ENCODE measurements at places on chromosomes 11 and 22. TPM values are rescaled to one million over a fixed set of nuclear protein-coding genes. Genes with fewer than 3 reads are reported as not detected.

NRXN2 gene
- total RNA-seq: 11.5 TPM

SYT8 gene
- total RNA-seq: not detected

CYB5R2 gene
- total RNA-seq: 6.8 TPM

BARX2 gene
- total RNA-seq: 0.18 TPM

DRD2 gene
- total RNA-seq: 1.3 TPM

OVOL1 gene
- not detected for total RNA-seq

GRCh38 chr22:41028841-41029240, 63.6 kb upstream of the EP300 start:
- no peaks in the 10 kb centered on the region for H3K4me1 ChIP-seq
- no peaks in the 10 kb centered on the region for H3K36me3 ChIP-seq
- H3K27ac ChIP-seq: no peak overlapping the region
- H3K4me3 ChIP-seq: no peak overlapping the region
- no peak for DNase-seq

- H3K4me1 ChIP-seq: peaks cover 2% of the 10 kb centered on the region
- no peak overlapping the region for H3K4me3 ChIP-seq
- peaks cover 46% of the 10 kb centered on the region for H3K36me3 ChIP-seq
- DNase-seq: no peak
These were observed 107.9 kb upstream of the BID start for GRCh38 chr22:17882162-17882561.

- peak within 1 kb of the TSS; percentile 94 for H3K27ac ChIP-seq
- H3K27me3 ChIP-seq: peaks cover 2% of the 10 kb centered on the region
- peaks cover 39% of the 10 kb centered on the region for H3K4me1 ChIP-seq
- peak; percentile 55 for DNase-seq
These were observed at the start of gene C1QTNF6 for GRCh38 chr22:37187891-37188761. Gene C1QTNF6, minus strand, starts transcription at chr22:37188247. Its CDS starts 34 bp downstream, at chr22:37188213.

DNA sequence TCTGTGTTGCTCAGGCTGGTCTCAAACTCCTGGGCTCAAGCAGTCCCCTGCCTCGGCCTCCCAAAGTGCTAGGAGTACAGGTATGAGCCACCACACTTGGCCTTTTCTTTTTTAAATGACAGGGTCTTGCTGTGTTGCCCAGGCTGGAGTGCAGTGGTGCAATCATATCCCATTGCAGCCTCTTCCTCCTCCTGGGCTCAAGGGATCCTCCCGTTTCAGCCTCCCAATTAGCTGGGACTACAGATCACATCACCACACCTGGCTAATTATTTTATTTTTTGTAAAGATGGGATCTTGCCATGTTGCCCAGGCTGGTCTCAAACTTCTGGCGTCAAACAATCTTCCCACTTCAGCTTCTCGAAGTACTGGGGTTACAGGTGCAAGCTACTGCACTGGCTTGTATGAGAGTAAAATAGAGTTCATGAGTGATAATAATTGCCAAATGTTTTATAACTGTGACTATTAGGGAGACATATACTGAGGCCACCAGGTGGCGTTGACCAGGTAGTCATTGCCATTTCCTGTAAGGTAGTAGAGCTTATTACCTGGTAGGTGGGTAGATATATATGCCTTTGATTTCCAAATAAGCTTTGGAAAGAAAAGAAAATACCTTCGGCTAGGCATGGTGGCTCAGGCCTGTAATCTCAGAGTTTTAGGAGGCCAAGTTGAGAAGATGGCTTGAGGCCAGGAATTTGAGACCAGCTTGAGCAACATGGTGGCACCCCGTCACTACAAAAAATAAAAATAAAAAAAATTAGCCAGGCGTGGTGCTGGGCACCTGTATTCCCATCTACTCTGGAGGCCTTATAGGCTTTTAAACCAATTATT, 5.4 kb downstream of the FDX1 start:
- peaks cover 16% of the 10 kb centered on the region for H3K36me3 ChIP-seq
- H3K4me3 ChIP-seq: no peak overlapping the region
- H3K4me1 ChIP-seq: peaks cover 16% of the 10 kb centered on the region
- peaks cover 9% of the 10 kb centered on the region for H3K27me3 ChIP-seq
- no peak overlapping the region for H3K27ac ChIP-seq

DNA sequence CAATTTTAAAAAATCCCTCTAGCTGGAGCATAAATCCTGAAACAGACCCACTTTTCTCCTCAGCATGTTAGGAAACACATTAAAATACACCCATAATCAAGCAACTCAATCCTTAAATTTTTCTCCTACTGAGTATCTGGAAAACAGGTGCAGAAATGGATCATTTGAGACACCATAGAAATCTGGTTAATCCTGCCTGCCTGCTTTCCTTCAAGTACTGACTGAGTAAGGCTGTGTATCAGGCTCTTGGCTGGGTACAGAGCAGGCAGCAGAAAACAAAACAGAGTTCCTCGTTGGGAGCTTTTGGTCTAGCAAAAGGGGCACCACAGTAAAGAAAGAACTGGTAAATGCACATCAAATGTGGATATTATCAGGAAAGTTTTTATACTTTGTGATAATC, 1.9 kb downstream of the KCNQ1OT1 start:
- no peak overlapping the region for H3K4me3 ChIP-seq
- H3K36me3 ChIP-seq: peaks cover 15% of the 10 kb centered on the region
- H3K27me3 ChIP-seq: peaks cover 17% of the 10 kb centered on the region

- no peaks in the 10 kb centered on the region for H3K4me1 ChIP-seq
- H3K4me3 ChIP-seq: no peak overlapping the region
- H3K27me3 ChIP-seq: no peaks in the 10 kb centered on the region
- DNase-seq: no peak
These were observed 30.9 kb downstream of the C11orf91 start for GRCh38 chr11:33669598-33670249.

DNA sequence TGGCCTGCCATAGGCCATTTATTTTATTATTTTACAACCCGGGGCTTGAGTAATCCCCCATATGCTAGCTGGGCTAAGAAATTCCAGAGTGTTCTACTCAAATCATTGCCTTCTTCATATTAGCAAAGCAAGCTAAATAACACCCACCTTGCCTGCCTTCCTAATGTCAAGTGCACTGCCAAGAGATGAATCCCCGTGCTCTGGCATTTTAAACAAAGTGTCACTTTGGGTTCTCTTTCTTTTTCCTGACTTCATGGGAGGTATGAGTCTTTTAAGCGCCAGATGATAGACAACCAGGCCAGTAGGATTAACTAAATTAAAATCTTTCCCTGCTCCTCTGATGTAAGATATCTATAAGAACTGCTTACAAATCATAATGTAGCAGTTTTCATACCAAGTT, 4.5 kb downstream of the MPPED2 start:
- peaks cover 35% of the 10 kb centered on the region for H3K4me1 ChIP-seq
- H3K27me3 ChIP-seq: peaks cover 4% of the 10 kb centered on the region
- no peak for DNase-seq
- no peak overlapping the region for H3K4me3 ChIP-seq
- peaks cover 26% of the 10 kb centered on the region for H3K36me3 ChIP-seq

DNA sequence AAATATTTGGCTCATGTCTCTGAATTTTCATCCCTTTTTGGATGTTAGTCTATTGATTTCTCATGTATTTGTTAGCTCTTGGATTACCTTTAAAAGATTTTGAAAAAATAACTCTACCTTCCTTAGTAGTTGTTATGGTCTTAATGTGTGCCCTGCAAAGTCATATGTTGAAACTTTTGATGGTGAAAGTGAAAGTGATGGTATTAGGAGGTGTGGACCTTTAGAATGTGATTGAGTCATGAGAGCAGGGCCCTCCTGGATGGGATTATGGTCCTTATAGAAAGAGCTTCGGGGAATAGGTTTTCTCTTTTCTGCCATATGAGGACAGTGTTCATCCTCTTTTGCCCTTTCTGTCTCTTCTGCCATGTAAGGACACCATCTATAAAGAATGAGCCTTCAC, 33.6 kb upstream of the MPPED2 start:
- H3K27ac ChIP-seq: no peak overlapping the region
- DNase-seq: no peak
- H3K36me3 ChIP-seq: no peaks in the 10 kb centered on the region
- no peak overlapping the region for H3K4me3 ChIP-seq
- H3K27me3 ChIP-seq: peaks cover 2% of the 10 kb centered on the region
- no peaks in the 10 kb centered on the region for H3K4me1 ChIP-seq

DNA sequence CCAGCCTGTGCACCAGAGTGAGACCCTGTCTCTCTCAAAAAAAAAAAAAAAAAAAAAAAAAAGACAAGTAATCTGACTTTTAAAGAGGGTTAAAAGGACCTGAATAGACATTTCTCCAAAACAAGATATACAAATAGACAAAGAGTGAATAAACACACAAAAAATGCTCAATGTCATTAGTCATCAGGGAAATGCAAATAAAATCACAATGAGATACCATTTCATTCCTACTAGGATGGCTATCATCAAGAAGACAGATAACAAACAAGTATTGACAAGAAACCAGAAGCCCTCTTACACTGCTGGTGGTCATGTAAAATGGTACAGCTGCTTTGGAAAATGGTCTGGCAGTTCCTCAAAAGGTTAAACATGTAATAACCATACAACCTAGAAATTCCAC, 4.1 kb downstream of the RIC3 start:
- no peak for DNase-seq
- peaks cover 12% of the 10 kb centered on the region for H3K4me1 ChIP-seq
- H3K27ac ChIP-seq: no peak overlapping the region
- H3K27me3 ChIP-seq: peaks cover 7% of the 10 kb centered on the region
- H3K36me3 ChIP-seq: no peaks in the 10 kb centered on the region

GRCh38 chr11:46421257-46421880, 29.8 kb upstream of the CHRM4 start:
- no peak for DNase-seq
- peaks cover 5% of the 10 kb centered on the region for H3K36me3 ChIP-seq
- H3K27ac ChIP-seq: no peak overlapping the region
- peaks cover 2% of the 10 kb centered on the region for H3K27me3 ChIP-seq

DNA sequence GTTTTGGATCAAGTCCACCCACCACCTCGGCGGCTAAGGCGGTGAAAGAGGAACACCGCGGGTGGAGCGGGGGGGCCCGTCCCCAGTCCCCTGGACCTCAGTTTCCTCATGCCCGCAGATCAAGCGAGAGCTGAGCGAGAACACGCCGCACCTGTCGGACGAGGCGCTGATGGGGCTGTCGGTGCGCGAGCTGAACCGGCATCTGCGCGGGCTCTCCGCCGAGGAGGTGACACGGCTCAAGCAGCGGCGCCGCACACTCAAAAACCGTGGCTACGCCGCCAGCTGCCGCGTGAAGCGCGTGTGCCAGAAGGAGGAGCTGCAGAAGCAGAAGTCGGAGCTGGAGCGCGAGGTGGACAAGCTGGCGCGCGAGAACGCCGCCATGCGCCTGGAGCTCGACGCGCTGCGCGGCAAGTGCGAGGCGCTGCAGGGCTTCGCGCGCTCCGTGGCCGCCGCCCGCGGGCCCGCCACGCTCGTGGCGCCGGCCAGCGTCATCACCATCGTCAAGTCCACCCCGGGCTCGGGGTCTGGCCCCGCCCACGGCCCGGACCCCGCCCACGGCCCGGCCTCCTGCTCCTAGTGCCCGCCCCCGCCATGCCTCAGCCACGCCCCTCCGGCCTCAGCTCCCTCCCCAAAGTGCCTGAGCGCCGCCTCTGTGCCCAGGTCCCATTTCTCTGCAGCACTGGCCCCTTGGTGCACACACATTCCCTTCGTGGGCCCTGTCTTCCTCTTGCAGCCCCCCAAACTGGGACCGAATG, 12.7 kb downstream of the MAFF start:
- H3K4me3 ChIP-seq: no peak overlapping the region
- H3K4me1 ChIP-seq: peaks cover 16% of the 10 kb centered on the region
- H3K27ac ChIP-seq: no peak overlapping the region
- peaks cover 28% of the 10 kb centered on the region for H3K27me3 ChIP-seq
- peaks cover 15% of the 10 kb centered on the region for H3K36me3 ChIP-seq

GRCh38 chr11:2531987-2532703, 87.3 kb downstream of the KCNQ1 start:
- H3K27me3 ChIP-seq: peaks cover 7% of the 10 kb centered on the region
- peaks cover 18% of the 10 kb centered on the region for H3K4me1 ChIP-seq
- peak overlapping the region; percentile 37 for H3K4me3 ChIP-seq
- no peak for DNase-seq
- H3K27ac ChIP-seq: no peak overlapping the region

DNA sequence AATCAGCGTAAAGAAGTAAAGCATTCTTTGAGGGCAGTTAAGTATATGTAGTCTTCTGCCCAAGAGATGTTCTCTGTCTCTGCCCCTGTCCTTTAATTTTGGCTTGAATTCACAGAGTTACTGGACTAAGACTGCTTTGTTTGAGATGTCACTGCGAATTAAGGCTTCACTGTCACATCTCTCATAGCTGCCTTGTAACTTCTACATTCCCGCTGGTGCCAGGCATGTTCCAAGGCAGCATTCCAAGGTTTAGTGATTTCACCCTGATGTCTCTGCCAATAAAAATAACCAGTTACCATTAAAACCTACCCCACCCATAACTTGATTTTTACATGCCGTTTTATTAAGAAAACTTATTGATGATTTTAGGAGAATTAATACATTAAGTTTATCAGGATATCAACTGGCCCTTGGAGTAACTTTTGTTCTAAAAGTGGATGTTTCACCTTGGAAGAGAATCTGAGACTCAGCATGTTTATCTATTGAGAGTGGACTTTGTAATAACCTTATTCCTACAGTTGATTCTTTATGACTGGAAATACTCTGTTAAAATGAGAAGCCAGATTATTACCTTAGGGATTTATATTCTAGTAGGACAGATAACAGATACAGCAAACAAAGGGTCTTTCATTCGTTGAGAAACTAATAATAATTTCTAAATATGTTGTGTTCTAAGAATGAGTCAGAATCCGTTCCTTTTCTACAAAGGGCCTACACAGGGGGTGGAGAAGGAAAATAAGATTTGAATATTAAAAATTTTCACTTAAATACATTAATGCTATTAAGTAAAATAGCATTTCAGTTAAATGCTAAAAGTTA, 110.2 kb downstream of the UVRAG start:
- H3K27me3 ChIP-seq: no peaks in the 10 kb centered on the region
- no peak overlapping the region for H3K27ac ChIP-seq
- no peaks in the 10 kb centered on the region for H3K36me3 ChIP-seq
- no peak overlapping the region for H3K4me3 ChIP-seq
- DNase-seq: no peak

GRCh38 chr11:62835336-62835735, 2.7 kb upstream of the TEX54 start:
- H3K4me1 ChIP-seq: peaks cover 26% of the 10 kb centered on the region
- peaks cover 24% of the 10 kb centered on the region for H3K27me3 ChIP-seq
- peaks cover 30% of the 10 kb centered on the region for H3K36me3 ChIP-seq
- no peak overlapping the region for H3K4me3 ChIP-seq

GRCh38 chr11:100966366-100966765, 163.2 kb downstream of the PGR start:
- H3K27me3 ChIP-seq: no peaks in the 10 kb centered on the region
- H3K27ac ChIP-seq: no peak overlapping the region
- no peak for DNase-seq
- H3K36me3 ChIP-seq: peaks cover 24% of the 10 kb centered on the region

- H3K4me3 ChIP-seq: no peak overlapping the region
- no peaks in the 10 kb centered on the region for H3K36me3 ChIP-seq
- no peak overlapping the region for H3K27ac ChIP-seq
- DNase-seq: no peak
These were observed 4.9 kb downstream of the OR8B8 start for GRCh38 chr11:124440608-124441007.

- peaks cover 9% of the 10 kb centered on the region for H3K27me3 ChIP-seq
- no peak overlapping the region for H3K4me3 ChIP-seq
- peaks cover 6% of the 10 kb centered on the region for H3K36me3 ChIP-seq
- peaks cover 62% of the 10 kb centered on the region for H3K4me1 ChIP-seq
These were observed 15.3 kb downstream of the SULT4A1 start for GRCh38 chr22:43846966-43847365.

GRCh38 chr22:38834215-38834953, 9.4 kb downstream of the NPTXR start:
- no peak for DNase-seq
- H3K36me3 ChIP-seq: no peaks in the 10 kb centered on the region
- H3K4me1 ChIP-seq: no peaks in the 10 kb centered on the region
- H3K27ac ChIP-seq: no peak overlapping the region
